ENCODE measurements at places on chromosomes 6 and 20. TPM values are rescaled to one million over a fixed set of nuclear protein-coding genes. Genes with fewer than 3 reads are reported as not detected.

DNA sequence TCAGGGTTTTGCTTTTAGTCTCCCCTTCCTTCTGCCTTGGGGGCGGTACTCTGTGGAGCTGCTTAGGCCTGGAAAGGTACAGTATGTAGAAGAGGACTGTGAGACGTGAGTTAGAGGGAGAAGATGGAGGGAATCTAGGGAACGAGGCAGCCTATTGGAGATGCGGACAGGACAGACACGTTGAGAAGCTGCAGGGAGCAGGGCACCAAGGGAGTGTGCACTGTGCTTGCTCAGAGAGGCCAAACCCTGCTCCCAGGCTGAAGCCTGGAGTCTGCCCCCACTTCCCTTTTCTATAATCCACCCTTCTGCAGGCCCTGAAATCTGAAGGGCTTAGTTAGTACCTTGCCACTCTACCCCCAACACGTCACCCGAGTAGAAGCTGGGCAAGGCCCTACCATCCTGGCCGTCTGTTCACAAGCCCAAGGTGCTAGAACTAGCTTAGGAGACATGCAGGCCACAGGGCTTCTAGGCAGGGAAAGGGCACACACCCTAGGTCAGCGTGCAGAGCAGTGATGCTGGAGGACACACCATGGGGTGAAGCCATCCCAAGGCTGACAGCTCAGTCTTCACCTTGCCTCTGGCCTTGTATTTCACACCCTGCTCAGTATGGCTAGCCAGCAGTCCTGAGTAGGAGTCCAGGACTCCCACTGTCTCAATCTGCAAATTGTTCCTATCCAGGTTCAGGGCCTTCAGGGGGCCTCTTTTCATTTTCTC is 6.9 kb downstream of the TP53INP2 start:
- no peak for DNase-seq
- H3K4me1 ChIP-seq, result peaks cover 10% of the 10 kb centered on the region
- H3K4me3 ChIP-seq, result peak overlapping the region; percentile 77
- H3K36me3 ChIP-seq, result no peaks in the 10 kb centered on the region

- peak; percentile 41 for DNase-seq
- no peaks in the 10 kb centered on the region for H3K4me1 ChIP-seq
- no peak overlapping the region for H3K27ac ChIP-seq
- H3K27me3 ChIP-seq, result 0 out of 2 replicates have a peak, but pooled peaks cover 2% of the 10 kb centered on the region
- H3K4me3 ChIP-seq, result no peak overlapping the region
Measured at GRCh38 chr6:105509506-105510331, 106.8 kb upstream of the PREP start.

- DNase-seq, result no peak
- no peak overlapping the region for H3K4me3 ChIP-seq
- peaks cover 23% of the 10 kb centered on the region for H3K27me3 ChIP-seq
- H3K27ac ChIP-seq, result no peak overlapping the region
Measured at GRCh38 chr6:167302796-167303195, 11.7 kb downstream of the UNC93A start.

DNA sequence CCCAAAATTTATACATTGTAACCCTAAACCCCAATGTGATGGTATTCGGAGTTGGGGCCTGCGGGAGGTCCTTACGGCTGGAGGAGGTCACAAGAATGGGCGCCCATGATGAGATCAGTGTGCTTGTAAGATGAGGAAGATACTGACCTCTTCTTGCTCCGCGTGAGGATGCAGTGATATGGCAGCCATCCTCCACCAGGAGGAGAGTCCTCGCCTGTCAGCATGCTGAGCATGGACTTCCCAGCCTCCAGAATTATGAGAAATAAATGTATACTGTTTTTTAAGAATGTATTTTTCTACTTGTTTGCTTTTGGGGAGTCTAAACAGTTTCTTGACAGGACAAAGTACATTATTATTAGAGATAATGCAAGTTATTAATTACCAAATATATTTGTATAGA is 8.7 kb upstream of the SYNDIG1 start:
- peaks cover 15% of the 10 kb centered on the region for H3K27me3 ChIP-seq
- DNase-seq, result no peak
- H3K36me3 ChIP-seq, result no peaks in the 10 kb centered on the region
- H3K27ac ChIP-seq, result no peak overlapping the region
- peaks cover 48% of the 10 kb centered on the region for H3K4me1 ChIP-seq

DNA sequence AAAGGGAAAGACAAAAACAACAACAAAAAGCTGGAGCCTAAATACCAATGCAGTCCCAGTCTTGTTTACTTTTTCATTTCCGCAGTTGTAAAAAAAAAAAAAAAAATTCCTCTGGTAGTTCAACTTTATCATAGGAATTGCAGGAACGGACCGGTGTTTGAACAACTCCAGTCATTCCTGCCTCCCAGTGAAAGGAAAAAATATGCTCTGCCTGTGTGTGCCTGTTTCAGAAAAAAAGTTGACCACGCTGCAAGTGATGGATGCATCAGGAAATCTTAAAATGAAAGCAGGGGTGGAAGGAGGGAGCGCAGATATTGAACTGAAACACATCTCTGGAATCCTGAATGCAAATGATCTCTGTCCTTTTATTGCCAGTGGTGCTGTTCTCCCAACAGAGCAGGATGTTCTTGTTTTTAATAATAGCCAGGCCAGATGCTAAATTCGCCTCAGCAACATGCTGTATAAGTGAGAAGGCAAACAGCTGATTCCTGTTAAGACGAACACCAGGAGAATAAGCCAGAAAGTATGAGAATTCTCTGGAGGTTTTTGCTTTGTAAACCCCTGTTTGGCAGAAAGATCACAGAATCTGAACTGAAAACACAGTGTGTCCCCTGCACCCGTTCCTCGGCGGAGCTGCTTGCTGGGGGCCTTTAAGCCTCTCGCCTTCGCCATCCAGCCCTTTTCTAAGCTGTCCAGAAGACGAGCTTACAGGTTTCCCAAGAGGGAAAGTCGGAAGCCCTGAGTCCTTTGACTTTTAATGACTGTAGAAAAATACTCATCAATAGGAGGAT is 178.4 kb upstream of the SUPT3H start:
- no peak overlapping the region for H3K4me3 ChIP-seq
- no peaks in the 10 kb centered on the region for H3K27me3 ChIP-seq
- no peaks in the 10 kb centered on the region for H3K36me3 ChIP-seq

- no peak overlapping the region for H3K4me3 ChIP-seq
- no peaks in the 10 kb centered on the region for H3K4me1 ChIP-seq
- H3K27ac ChIP-seq, result no peak overlapping the region
- no peak for DNase-seq
- peaks cover 22% of the 10 kb centered on the region for H3K36me3 ChIP-seq
Measured at GRCh38 chr6:25138233-25138933, 140.8 kb upstream of the CARMIL1 start.

GRCh38 chr20:33814238-33814712 is 3.1 kb downstream of the CHMP4B start:
- H3K36me3 ChIP-seq, result no peaks in the 10 kb centered on the region
- H3K27me3 ChIP-seq, result no peaks in the 10 kb centered on the region
- H3K4me3 ChIP-seq, result no peak overlapping the region

GRCh38 chr20:288956-289692 is 1.4 kb downstream of the C20orf96 start:
- DNase-seq, result no peak
- H3K27me3 ChIP-seq, result peaks cover 19% of the 10 kb centered on the region
- peaks cover 21% of the 10 kb centered on the region for H3K36me3 ChIP-seq
- H3K4me1 ChIP-seq, result peaks cover 11% of the 10 kb centered on the region

GRCh38 chr6:7649037-7649810 is 59.2 kb downstream of the SNRNP48 start:
- no peak overlapping the region for H3K27ac ChIP-seq
- no peak overlapping the region for H3K4me3 ChIP-seq
- H3K4me1 ChIP-seq, result no peaks in the 10 kb centered on the region
- H3K36me3 ChIP-seq, result no peaks in the 10 kb centered on the region

DNA sequence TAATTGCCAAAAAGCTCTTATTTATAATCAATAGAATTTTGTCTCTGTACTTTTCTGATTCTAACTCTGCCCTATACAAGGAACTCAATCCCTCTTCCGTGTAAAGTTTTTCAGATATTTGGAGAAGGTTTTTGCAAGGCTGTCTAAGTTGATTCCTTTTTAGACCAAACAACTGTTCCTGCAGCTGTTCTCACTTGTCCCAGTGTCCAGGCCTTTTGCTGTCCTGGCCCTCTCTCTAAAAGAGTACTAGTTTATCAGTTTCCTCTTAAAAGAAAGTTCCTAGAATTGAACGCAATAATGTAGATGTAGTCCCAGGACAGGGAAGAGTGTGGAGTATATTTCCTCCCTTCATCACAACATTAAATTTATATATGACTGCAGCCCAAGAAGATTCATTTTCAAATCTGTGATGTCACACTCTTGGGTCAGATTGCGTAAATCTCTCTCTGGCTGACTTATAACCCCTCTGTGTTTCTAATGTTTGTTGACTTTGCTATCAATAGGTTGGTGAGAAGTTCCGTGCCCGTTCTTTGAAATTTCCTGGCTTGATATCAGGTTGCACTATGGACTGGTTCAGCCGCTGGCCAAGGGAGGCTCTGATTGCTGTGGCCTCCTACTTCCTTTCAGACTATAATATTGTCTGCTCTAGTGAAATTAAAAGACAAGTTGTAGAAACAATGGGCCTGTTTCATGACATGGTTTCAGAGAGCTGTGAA is 139.4 kb upstream of the GLP1R start:
- H3K36me3 ChIP-seq, result no peaks in the 10 kb centered on the region
- DNase-seq, result no peak
- no peak overlapping the region for H3K4me3 ChIP-seq
- no peaks in the 10 kb centered on the region for H3K27me3 ChIP-seq
- H3K4me1 ChIP-seq, result peaks cover 3% of the 10 kb centered on the region

DNA sequence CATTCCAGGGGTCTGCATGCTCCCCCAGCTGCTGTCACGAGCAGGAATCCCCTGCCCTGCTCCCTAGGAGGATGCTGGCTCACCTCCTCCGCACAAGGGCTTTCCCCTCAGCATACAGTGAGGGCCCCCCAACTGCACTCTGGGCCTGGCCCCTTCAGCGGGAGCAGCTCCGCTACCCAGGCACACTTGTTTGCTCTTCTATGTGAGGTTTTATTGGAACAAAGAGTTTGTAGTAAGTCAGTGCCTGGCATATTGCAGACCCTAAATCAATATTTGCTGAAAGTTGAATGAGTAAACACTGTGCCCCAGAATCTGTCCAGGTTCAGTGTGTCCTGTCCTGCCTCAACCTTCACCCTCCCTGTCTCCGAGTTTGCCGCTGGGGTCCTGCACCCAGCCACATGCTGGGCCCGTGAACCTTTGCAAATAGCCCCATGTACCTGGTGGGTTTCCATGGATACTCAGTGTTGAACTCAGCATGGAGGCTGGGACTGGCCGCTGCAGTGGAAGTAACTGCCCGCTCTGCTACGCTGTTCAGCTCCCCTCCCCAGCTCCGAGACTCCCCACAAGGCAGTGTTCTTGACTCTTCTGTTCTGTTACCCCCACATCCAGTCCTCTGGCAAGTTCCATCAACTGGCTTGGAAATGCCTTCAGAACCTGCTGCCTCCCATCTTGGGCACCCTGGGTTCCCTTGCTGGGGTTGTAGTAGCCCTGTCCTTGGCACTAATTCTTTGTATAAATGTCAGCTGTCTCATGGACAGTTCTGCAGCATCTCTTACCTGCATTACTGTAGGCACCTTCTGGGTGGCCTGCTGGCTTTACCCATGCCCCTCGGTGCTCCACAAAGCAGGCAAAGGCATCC is 15.7 kb downstream of the SLC22A1 start:
- peaks cover 37% of the 10 kb centered on the region for H3K4me1 ChIP-seq
- H3K36me3 ChIP-seq, result no peaks in the 10 kb centered on the region
- DNase-seq, result no peak
- no peak overlapping the region for H3K27ac ChIP-seq

GRCh38 chr20:16111172-16111832 is 461.9 kb downstream of the KIF16B start:
- no peak overlapping the region for H3K27ac ChIP-seq
- H3K4me3 ChIP-seq, result no peak overlapping the region
- peaks cover 7% of the 10 kb centered on the region for H3K4me1 ChIP-seq
- H3K36me3 ChIP-seq, result peaks cover 2% of the 10 kb centered on the region
- no peaks in the 10 kb centered on the region for H3K27me3 ChIP-seq

- no peak overlapping the region for H3K27ac ChIP-seq
- no peaks in the 10 kb centered on the region for H3K27me3 ChIP-seq
- peaks cover 35% of the 10 kb centered on the region for H3K4me1 ChIP-seq
- 0 out of 2 replicates have a peak, but pooled peaks cover 3% of the 10 kb centered on the region for H3K36me3 ChIP-seq
- no peak overlapping the region for H3K4me3 ChIP-seq
Measured at GRCh38 chr20:37346236-37346534, 245 bp downstream of the SRC start.

GRCh38 chr6:161463071-161463470 is 189.2 kb upstream of the AGPAT4 start:
- H3K27ac ChIP-seq, result no peak overlapping the region
- no peak for DNase-seq
- no peaks in the 10 kb centered on the region for H3K4me1 ChIP-seq

- H3K27me3 ChIP-seq, result no peaks in the 10 kb centered on the region
- no peak overlapping the region for H3K27ac ChIP-seq
- no peak for DNase-seq
- peaks cover 8% of the 10 kb centered on the region for H3K36me3 ChIP-seq
- H3K4me1 ChIP-seq, result peaks cover 2% of the 10 kb centered on the region
- no peak overlapping the region for H3K4me3 ChIP-seq
Measured at GRCh38 chr6:26561533-26562466, 23.6 kb downstream of the HMGN4 start.

DNA sequence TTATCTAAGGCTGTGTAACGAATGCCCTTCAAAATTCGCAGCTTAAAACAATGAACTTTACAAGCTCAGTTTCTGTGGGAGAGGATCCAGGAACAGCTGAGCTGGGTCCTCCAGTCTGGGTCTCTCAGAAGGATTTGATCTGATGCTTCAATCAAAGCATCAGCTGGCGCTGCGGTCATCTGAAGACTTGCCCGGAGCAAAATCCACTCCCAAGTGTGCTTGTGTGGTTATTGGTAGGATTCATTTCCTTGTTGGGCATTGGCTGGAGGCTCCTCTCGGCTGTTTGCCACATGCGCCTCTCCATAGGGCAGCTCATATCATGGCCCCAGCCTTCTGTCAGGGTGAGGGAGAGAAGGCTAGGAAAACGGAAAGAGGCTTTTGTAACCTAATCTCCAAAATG is 269.3 kb upstream of the CHD6 start:
- H3K27me3 ChIP-seq, result no peaks in the 10 kb centered on the region
- no peak overlapping the region for H3K4me3 ChIP-seq
- H3K36me3 ChIP-seq, result no peaks in the 10 kb centered on the region
- peaks cover 36% of the 10 kb centered on the region for H3K4me1 ChIP-seq
- no peak for DNase-seq

The PRR18 gene
- total RNA-seq, result 0.39 TPM

The GMPR gene
- 2.4 TPM for total RNA-seq

The BMP7 gene
- total RNA-seq, result 40.7 TPM

The ALDH8A1 gene
- 0.46 TPM for total RNA-seq

The CPXM1 gene
- total RNA-seq, result 57.1 TPM
